GM20000 (cell line): ENCODE measurements at places on chromosomes 2 and 18.

GRCh38 chr2:145140658-145141057 is 620.7 kb upstream of the ZEB2 start:
- DNase-seq = no peak

GRCh38 chr2:10930721-10931516 is 19.2 kb downstream of the KCNF1 start:
- DNase-seq = no peak

GRCh38 chr2:1415501-1415900 is 2.2 kb downstream of the TPO start:
- DNase-seq = no peak

DNA sequence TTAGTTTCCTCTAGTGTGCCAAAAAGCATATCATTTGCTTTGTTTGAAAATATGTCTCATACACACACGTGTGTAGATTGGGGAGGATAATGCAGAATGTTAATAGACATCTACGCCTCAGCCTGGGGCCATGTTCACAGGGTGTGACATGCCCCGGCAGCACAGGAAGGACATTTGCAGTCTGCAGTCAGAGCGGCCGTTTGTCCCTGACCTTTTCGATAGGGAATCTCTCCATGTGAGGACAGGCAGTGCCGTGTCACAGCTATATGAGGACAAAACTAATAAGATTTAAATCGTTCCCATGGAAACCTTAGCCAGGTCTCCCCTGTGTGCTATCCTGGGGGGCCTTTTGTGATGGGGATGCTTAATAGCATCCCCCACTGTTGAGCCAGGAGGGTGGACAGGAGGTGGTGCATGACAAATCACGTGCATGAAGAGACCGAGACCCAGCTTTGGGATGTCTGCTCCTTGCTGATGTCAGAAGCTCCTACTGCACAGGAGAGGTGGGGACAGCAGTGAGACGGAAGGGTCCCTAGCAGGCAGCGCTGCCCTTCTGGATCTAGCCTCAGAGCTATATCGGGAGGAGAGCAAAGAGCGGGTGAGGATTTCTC is 100.6 kb downstream of the RNF144A start:
- no peak for DNase-seq

DNA sequence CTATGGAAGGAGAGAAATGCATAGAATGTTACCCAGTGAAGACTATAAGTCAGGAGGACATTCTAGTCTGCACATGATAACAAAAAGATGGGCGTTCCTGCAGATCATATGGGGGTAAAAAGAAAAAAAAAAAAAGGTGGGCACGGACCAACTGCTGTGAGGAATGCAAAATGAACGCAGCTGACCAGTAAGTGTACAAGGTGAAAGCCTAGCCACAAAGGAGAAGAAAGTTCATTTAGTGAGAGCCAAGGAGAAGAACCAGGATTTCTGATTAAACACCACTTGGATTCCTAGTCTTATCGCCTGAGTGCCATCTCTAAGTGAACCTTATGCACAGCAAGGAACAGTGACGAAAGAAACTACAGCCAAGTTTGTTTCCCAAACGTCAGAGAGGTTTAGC is 26.5 kb downstream of the RBMS1 start:
- DNase-seq = no peak

- DNase-seq = no peak
Observed at GRCh38 chr2:98308532-98308931, 37.7 kb upstream of the CNGA3 start.

- DNase-seq = no peak
Observed at GRCh38 chr2:205543262-205543843, 138.9 kb upstream of the NRP2 start.

DNA sequence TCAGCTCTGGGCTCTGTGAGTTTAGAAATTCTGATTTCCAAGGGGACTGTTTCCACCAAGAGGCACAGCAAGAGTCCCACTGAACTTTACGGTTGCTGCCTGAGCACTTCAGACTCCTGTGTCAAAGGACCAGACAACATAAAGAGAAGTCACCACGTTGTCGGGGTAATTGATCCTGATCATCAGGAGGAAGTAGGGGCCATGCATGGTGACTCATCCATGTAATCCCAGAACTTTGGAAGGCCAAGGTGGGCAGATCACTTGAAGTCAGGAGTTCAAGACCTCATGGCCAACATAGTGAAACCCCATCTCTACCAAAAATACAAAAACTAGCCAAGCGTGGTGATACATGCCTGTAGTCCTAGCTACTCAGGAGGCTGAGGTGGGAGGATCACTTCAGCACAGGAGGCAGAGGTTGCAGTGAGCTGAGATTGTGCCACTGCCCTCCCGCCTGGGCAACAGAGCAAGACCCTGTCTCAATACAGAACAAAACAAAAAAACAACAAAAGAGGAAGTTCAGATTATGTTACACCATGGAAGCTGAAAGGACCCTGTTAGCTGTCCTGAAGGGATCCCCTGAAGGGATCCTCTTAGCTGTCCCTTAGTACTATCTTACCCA is 9.4 kb upstream of the ASXL2 start:
- no peak for DNase-seq

- no peak for DNase-seq
Observed at GRCh38 chr2:66431274-66431642, 3.7 kb upstream of the MEIS1 start.
